ENCODE measurements at places on chromosomes 5 and 9.

GRCh38 chr5:30581198-30581935, 612.1 kb upstream of the CDH6 start:
- DNase-seq: no peak

GRCh38 chr9:93051680-93052089, 6.8 kb upstream of the SUSD3 start:
- no peak for DNase-seq

GRCh38 chr5:135190416-135191083, 156.5 kb upstream of the PITX1 start:
- DNase-seq: no peak

GRCh38 chr5:2213121-2213730, 330.5 kb upstream of the IRX4 start:
- DNase-seq: no peak

GRCh38 chr9:75664597-75664996, 225.9 kb upstream of the PCSK5 start:
- no peak for DNase-seq

DNA sequence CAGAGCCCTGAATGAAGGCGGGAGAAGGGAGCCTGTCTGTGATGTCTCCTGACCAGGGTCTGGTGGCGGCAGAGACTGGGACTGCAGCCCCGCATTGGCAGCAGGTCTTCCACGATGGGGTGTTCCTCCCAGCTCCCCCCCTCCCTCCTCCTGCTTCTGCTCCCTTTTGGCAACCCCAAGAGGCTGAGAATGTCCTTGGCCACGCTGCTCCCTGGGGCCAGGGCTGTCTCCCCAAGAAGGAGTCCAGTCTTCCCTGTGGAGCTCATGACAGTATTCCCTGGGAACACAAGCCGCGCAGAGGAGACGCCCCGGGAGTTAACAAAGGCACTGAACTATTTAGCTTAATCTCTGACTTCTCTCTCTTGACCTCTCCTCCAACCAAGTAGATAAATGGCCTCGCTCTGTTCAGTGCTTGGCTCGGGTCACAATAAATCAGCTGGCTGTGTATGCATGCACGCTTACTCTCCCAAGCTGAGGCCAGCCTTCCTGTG, 84.0 kb upstream of the NEURL1B start:
- no peak for DNase-seq

GRCh38 chr5:33276628-33276950, 164.2 kb upstream of the TARS1 start:
- DNase-seq: no peak

All from activated gamma-delta T cell (primary cell).